ENCODE measurements at places on chromosomes 12 and 14.

DNA sequence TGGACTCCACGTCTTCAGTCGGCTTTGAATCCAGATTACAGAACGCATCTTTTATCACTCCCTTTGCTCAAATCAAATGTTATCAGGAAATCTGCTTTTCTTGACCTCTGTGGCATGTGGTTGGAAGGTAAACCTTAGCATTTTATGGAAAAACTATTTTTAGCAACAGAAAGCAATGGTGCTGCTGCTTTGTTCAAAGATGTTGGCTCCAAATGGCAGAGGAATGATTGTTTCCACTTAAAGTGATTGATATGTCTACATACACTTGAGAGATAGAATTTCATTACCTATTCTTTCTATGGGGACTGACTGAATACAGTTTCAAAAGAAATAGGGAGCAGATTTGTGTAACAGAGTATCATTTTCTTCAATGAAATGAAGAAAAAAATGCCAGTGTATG, 761.2 kb downstream of the NOVA1 start:
- DNase-seq, result no peak

DNA sequence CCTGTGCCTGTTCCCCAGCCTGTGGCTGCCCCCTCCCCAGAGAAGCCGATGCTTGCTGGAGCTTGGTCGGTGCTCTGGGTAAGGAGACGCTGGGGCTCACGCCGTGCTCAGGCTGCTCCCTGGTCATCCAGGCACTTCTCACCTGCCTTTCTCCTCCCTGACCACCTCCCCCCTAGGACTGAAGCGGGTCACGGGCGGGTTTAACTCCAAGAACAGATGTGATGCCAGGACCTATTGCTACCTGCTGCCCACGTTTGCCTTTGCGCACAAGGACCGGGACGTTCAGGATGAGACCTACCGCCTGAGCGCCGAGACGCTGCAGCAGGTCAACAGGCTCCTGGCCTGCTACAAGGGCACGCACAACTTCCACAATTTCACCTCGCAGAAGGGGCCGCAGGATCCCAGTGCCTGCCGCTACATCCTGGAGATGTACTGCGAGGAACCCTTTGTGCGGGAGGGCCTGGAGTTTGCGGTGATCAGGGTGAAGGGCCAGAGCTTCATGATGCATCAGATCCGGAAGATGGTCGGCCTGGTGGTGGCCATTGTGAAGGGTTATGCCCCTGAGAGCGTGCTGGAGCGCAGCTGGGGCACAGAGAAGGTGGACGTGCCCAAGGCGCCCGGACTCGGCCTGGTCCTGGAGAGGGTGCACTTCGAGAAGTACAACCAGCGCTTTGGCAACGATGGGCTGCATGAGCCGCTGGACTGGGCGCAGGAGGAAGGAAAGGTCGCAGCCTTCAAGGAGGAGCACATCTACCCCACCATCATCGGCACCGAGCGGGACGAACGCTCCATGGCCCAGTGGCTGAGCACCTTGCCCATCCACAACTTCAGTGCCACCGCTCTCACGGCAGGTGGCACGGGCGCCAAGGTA, 8.4 kb upstream of the EP400 start:
- DNase-seq, result no peak

DNA sequence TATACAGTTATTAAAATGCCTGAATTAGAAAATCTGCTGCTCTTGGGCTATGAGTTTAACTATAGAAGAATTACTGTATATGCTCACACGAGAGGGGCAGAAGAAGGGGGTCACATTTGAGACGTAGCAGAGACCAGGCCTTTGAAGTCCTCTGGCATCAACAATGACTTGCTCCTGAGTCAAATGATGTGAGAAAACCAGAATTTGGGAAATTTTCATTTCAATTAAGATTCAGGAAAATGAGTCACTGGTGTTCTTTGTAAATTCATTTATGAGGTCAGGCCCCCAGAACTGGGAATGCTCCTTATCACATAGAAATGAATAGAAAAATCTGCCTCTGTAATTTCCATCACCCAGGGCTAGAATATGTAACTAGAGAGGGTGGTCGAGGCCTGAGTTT, 92.9 kb downstream of the APAF1 start:
- DNase-seq, result no peak

- no peak for DNase-seq
These were observed 220.0 kb upstream of the GRIP1 start for GRCh38 chr12:66898700-66899469.

- no peak for DNase-seq
These were observed 46.3 kb upstream of the ATP2A2 start for GRCh38 chr12:110234755-110235154.

DNA sequence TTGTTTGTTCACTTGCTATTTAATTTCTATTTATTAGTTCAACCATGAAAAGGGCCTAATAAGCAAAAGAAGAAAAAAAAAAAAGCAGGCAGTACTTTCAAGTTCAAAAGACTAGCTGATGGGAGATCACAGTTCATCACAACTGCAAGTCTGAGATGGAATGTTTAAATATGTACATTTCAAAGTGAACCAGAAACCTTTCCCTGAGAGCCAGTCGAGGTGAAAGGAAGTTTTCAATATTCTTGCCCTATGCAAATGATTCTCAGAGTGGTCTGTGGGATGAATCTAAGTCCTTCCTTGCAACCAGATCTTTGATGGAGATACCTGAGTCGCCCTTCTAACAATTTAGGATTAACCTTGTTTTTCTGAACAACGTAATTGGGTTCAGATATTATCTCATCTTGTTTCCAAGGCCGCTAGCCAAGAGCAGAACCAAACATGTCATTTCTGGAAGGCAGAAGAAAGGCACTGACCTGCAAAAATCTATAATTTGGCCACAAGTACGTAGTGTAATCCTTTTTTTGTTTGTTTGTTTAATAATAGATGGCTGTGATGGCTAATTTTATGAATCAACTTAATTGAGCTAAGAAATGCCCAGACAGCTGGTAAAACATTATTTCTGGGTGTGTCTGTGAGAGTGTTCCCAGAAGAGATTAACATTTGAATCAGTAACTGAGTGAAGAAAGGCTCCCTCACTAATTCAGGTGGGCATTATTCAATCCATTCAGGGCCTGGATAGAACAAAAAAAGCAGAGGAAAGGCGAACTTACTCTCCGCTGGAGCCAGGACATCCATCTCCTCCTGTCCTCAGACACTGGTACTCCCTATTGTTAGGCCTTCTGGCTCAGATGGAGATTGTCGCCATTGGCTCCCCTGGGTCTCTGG, 171.1 kb upstream of the TMPO start:
- no peak for DNase-seq

All from ecto neural progenitor cell (in vitro differentiated cells).